ENCODE measurements at places on chromosomes 3 and 15.

DNA sequence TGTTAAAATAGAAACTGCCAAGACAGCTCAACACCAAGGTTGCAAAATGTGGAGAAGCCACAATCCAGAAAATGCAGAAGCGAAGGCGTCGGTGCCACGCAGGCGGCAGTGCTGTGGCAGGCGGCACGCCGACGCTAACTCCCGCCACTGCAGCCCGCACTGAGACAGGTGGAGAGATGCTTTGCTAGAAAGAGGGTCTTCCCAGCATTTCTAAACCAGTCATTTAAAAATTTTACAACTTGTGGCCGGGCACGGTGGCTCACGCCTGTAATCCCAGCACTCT, 23.2 kb downstream of the CYFIP1 start:
- DNase-seq = no peak

DNA sequence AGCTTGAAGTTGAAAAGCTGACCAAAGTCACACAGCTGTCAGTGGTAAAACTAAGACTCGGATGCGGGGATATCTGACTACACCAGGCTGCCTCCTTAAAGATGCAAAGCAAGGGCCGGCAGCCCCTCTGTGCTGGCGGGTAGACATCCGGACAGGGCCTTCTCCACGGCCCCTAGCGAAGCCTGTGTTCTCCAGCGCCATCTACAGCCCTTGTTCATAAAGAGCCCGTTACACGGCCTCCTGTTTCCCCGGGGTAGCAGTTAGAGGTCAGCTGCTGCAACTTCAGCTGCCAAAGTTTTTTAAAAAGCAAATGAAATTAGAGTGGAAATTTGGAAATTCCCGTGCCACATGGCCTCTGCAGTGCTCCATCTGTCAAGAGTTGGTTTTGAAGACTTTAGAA, 383.0 kb downstream of the TBL1XR1 start:
- DNase-seq = no peak

GRCh38 chr15:92971713-92972112, 71.6 kb downstream of the CHD2 start:
- no peak for DNase-seq

GRCh38 chr3:38658841-38659240, 9.4 kb upstream of the SCN5A start:
- no peak for DNase-seq

DNA sequence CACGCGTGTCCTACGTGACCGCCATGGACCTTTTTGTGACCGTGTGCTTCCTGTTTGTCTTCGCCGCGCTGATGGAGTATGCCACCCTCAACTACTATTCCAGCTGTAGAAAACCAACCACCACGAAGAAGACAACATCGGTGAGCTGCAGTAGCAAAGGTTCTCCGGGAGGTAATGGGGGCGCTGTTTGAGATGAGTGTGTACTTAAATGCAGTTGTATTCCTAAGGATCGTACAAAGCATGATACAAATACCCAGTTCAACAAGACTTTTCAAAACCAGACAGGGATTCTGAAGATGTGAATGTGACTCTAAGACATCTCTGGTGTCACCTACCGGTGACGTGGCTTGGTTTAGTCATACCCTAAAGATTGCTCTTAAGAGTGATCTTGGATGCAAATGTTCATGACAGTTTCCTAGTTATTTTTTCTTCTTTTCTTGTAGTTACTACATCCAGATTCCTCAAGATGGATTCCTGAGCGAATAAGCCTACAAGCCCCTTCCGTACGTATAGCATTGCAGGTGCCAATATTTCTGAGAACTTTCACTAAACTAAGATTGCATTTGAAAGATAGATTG, 556.6 kb downstream of the GABRG3 start:
- no peak for DNase-seq

DNA sequence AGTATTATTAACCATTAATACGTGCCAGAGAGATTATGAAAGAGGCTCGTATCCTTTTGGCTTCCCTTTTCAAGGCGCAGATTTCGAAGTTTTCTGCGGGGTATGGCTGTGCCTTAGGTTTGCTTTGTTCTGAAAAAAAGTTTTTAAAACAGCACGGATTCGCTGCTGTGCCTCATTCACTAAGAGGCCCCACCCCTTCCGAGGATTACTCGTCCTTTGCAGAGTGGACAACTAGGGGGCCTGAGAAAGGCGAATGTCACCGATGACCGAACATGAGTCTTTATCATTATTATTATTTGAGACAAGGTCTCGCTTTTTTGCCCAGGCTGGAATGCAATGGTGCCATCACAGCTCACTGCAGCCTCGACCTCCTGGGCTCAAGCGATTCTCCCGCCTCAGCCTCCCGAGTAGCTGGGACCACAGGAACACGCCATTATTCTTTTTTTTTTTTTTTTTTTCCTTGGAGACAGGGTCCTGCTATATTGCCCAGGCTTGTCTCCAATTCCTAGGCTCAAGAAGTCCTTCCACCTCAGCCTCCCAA, 684 bp upstream of the RPS27L start:
- DNase-seq = peak; percentile 51

Measured in NCI-H1105 treated with DMSO at 0.1 percent for 48 hours (cell line).